Stimulated activated CD4-positive, alpha-beta T cell treated with anti-CD3 and anti-CD28 coated beads, Interleukin-2, amount 100 ng/mL, for 48 hours (primary cell): ENCODE measurements at places on chromosomes 5 and 9.

DNA sequence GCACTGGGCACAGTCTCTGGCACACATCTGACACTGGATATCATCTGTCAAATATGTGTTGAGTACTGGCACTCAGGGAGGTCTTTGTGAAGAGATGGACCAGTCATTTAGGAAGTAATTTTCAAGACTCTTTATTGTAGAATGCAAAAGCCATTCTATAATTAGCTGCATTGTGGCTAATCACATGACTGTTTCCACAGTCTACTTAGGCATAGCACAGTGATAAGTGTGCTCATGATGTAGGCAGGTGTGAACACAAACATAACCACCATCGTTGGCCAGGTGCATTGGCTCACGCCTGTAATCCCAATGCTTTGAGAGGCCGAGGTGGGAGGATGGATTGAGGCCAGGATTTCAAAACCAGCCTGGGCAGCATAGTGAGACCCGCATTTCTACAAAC, 62.2 kb downstream of the CFAP77 start:
- DNase-seq: no peak

DNA sequence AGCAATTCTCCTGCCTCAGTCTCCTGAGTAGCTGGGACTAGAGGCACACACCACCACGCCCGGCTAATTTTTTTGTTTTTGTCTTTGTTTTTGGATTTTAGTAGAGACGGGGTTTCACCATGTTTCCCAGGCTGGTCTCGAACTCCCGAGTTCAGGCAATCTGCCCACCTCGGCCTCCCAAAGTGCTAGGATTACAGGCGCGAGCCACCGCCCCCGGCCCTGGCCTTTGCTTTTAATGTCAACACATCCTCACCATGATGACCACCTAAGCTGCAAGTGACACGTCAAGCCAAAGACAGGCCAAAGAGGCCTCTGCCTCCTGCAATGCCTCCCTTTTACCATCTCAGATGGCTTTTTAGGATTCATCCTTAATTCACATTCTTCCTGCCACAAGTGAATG, 121.5 kb upstream of the NR5A1 start:
- no peak for DNase-seq

DNA sequence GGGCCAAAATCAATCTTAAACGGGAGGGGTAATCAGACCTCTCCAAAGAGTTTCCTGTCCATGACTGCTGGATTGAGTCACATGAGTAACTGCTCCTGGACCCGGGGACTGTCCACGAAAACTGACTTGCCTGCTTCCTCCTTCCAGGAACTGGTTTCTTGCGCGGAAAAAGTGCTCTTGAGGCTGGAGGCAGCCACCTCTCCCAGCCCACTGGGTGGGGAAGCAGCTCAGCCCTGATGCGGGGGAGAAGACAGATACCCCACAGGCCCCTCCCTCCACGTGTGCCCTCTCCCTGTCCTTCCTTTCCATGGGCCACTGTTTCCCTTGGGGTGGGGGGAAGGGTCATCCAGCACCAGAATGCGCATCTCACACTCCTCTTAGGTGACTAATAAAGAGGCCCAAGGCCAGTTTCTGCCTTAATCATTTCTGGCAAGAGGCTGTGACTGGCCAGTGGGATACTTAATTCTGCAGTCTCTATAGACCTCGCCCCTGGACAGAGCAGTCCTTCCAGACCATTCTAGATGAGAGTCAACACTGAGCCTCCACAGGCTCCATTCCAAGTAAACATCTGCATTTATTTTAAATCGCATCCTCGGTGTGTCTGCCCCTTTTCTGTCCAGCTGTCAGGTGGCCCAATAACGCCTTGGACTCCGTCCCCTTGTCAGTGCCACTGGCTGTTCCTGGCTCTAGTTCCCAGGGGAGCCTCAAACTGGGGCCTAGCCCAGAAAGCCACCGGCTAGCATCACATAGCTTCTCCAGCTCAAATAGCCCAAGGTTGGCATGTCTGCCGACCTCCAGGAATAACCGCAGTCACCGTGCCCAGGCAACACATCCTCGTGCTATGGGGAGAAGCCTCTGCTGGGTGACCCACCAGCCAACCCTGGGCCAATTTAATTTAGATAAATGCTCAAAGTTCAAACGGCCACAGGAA, 12.0 kb downstream of the REXO4 start:
- DNase-seq: no peak

DNA sequence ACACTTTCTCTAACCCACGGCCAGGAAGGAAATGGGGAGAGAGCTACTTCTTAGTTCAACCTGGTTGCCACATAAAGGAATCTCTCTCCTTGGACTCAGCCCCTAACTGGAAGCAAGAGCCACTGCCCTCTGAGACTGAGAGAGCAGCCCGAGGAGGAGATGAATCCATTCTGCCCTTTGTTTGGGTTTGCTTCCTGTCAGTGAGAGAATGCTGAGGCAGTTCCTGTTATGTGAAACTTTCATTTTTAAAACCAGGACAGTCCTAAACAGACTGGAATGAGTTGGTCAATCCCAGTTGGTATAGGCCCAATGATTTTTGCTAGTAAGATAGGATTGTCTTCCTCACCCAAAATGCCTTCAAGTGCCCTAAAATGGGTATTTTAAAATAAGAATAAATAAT, 205.1 kb downstream of the NTRK2 start:
- DNase-seq: no peak

- DNase-seq: no peak
Measured at GRCh38 chr9:118000581-118000980, 296.4 kb downstream of the TLR4 start.

GRCh38 chr5:51208296-51208695, 175.0 kb upstream of the ISL1 start:
- no peak for DNase-seq
